Muscle of arm (tissue), 14 donors: ENCODE measurements at places on chromosomes 7 and 10.

DNA sequence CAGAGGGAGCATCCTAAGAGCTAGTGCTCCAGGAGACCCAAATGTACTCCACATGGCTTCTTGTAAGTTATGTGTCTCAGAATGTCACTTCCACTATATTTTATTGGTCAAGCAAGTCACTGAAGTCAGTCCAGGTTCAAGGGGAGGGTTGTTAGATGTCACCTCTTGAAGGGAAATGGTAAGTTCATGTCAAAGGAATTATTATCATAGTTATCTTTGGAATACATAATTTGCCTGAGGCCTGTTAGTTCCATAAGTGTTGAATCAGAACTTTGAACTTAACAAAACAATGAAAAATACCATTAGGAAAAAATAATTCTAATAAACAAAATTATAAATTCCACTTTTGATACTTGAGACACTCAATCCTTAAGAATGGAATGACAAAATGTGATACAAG lies 30.6 kb downstream of the STAM start:
- DNase-seq: no peak

DNA sequence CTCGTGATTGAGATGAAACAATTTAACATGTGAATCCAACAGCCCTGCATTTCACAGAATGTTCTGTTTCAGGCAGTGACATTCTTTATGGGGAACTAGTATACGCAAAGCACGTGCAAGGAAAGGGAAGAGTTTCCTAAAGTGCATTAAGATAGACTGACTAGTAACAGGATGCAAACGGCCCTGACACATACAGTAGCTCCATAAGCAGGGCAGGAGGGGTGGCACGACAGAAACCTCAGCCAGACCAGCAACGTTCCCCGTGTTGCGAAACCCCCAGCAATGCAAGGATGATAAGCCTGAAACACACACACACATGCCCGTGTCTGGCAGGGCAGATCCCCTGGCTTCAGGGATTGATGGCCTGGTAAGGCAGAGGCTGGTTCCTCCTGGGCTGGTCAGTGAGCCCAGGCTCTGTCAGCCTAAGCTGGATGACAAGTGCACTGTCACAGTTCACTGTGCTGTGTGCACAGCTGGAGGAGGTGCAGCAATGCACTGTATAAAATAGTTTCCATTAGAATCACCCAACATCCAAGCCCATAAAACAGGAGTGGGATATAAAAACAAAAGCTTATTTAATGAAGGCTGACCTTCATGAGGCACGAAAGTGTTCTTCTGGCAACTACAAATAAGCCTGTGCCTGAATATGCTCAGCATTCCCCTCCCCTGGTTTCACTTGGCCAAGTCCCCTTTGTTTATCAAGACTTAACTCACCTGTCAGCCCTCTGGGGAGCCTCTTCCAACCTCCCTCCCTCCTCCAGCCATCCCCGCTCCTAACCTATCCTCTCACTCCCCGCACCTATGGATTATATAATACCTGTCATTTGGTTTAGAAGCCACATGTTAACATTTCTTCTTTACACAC lies 88.8 kb downstream of the GSAP start:
- no peak for DNase-seq

DNA sequence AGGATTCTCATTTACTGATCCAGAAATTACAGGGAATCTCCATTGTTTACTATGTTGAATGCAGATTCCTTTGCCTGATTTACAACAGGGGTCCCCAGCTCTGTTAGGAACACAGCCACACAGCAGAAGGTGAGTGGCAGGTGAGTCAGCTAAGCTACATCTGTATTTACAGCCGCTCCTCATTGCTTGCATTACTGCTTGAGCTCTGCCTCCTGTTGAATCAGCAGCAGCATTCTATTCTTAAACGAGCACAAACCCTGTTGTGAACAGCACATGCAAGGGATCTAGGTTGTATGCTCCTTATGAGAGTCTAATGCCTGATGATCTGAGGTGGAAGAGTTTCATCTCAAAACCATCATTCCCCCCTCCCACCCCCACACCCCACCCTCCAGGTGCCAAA lies 23.3 kb upstream of the CELF2 start:
- no peak for DNase-seq

DNA sequence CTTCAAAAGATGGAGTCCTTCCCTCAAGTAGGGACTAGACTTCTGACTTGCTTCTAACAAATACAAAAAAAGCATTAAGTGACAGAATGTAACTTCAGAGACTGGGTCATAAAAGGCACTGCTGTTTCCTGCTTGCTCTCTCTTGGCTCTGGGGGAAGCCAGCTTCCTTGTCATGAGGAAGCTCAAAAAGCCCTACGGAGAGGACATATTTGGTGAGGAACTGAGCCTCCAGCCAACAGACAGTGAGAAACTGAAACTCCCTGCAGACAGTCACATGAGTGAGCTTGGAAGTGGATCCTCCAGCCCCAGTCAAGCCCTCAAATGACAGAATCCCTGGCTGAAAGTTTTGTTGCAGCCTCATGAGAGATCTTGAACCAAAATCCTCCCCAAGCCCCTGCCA lies 26.3 kb upstream of the SLC35G1 start:
- DNase-seq: no peak
